HCEC 1CT (cell line): ENCODE measurements at places on chromosomes 2 and 18.
A peak's percentile ranks its signal among the peaks of the same experiment; 100 is the strongest.

DNA sequence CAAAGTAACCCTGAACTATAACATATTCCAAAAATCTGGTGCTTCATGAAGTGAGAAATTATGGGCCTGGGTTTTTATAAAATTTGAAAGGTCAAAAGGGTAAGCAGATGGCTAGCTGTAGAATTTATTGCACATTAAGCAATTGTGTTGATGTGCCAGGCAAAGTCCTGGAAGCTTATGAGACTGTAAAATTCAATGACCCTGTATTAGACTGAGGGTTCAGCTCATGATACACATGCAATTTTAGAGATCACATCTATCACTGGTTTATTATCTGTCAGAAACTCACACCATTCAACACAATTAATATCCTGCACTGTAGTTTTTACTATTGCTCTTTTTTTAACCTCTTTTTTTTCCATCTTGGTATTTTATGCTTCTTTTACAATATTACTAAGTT lies 1162.6 kb upstream of the SLC39A10 start:
- no peak for DNase-seq

DNA sequence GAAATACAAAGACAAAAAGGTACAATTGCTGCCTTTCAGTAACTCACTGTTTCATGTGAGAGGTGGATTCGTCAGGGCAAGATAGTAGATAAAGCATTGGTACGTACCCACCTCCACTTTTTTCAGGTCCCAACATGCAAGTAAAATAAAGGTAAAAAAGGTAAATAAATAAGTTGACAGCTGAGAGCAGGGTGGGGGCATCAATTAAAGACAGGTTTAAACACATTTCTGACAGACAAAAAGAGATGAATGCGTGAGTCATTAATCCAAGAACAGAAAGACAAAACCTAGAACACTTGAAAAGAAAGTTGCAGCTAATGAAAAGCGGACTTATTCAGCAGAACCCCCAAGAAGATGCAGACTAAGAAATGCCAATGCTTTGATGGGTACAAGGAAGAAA lies 979.6 kb upstream of the CDH2 start:
- DNase-seq: no peak

- DNase-seq: no peak
Observed at GRCh38 chr2:236545814-236546480, 23.7 kb upstream of the ACKR3 start.

DNA sequence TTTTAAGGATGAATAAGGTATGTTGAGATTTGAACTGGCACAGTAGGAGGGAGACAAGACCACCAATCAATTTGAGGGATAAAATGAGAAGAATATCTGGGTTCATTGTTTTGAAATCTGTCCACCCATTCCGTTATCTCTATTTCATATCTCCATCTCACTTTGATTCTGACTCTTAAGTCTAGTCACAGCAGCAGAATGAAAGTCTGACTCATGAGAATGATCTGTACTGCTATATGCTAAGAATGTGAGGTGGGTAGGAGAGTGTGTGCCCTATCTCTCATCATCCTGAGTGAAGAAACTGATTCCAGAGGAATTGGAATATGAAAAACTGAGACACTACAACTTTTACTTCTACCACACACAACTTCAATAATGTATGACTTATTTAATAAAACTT lies 1994.5 kb upstream of the PIK3C3 start:
- peak; percentile 69 for DNase-seq

DNA sequence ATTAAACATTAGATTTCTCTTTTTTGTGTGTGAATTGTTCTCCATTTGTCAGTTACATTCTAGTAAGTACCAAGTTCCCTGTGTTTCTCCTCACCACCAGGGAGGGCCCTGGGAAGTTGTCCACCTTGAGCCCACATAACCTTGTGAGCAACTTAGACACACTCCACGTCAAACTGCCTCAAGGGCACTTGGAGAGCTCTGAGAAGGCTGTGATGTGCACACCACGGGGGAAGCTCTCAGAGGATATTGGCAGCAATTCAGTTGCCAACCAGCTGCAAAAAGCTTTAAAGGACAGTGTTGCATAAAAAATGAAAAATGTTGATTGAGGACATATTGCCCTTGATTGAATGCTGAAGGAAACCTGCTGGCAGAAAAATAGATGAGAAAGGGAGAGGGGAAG lies 743.6 kb downstream of the RNF144A start:
- DNase-seq: no peak

- no peak for DNase-seq
Observed at GRCh38 chr18:22558945-22559385, 141.2 kb upstream of the CTAGE1 start.

DNA sequence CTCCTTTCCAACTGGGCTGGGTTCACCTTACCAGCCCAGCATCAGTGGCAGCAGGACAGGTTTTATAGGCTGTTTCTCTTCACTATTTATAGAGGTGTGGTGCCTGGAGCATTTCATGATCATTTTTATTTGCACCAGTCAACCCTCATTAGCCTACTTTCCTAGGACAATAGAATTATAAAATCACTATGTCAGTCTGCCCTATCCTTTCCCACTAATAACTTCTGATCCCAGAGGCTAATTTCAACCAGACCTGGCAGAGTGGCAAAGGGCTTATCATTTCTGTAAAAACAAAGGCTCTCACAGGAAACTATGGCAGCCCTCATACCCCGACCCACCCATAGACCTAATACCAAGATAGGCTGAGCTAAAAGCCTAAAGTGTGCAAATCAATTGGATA lies 243.5 kb upstream of the TMEFF2 start:
- DNase-seq: no peak
